Stimulated activated CD8-positive, alpha-beta memory T cell treated with anti-CD3 and anti-CD28 coated beads, Interleukin-7, amount 100 ng/mL, for 24 hours (primary cell): ENCODE measurements at places on chromosomes 3 and 15.

- DNase-seq: no peak
These were observed at the start of gene BCHE for GRCh38 chr3:165837058-165837525. TSS of gene BCHE (minus strand) at chr3:165837423. CDS start at chr3:165831033, 6,390 bp downstream.

- DNase-seq: no peak
These were observed 86.5 kb downstream of the TNIK start for GRCh38 chr3:171373711-171374110.

GRCh38 chr3:129793942-129794310 lies 99.6 kb downstream of the TMCC1 start:
- no peak for DNase-seq

DNA sequence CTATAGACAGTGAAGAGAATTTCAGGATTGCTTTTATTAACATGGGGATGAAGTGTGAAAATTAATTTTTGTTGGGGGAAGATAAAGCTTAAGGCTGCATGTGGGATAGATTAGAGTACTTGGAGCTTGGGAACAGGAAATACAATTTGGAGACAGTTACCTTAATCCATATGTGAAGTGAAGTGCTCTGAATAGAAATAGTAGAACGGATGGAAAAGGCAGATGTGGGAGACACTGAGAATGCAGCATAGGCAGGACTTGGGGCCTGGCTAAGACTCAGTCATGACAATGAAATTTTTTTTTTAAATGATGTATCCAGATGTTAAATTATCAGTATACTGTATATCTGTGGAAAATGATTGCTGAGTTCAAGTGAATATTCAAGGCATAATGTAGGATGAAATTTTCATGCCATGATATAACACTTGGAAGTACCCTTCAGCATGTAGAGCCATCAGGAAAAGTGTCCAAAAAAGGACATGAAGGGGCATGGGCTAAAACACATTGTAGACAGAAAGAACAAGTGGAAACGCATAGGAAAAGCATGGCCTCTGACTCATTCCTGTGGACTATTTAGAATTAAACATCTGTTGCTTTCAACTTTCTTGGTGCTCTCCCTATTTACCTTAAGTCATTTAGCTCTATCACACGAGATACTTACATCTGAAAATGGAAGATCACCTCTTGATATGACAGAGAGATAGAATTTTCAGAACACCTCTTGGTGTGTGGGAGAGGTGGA lies 134.8 kb downstream of the RBMS3 start:
- DNase-seq: no peak

GRCh38 chr3:48157202-48157840 lies 30.9 kb downstream of the CDC25A start:
- DNase-seq: no peak

GRCh38 chr3:32424581-32425250 lies 33.1 kb downstream of the CMTM7 start:
- DNase-seq: no peak

DNA sequence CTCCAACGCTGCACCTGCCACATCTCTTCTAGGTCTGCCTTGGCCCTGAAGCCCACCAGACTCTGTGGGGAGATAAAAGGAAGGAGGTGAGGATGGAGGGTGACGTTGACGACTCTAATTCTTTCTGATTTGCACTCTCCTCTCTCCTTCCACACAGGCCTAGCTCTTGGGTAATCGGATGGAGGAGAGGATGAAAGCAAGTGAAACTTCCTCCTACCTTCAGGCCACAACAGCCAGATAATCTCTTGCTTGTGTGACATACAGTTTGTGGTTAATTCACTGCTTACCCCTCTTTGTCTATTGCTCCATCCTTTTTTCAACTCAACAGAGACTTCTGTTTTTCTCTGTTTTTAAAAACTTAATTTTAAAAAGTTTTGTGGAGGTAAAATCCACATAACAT lies 208.1 kb downstream of the SV2B start:
- no peak for DNase-seq

DNA sequence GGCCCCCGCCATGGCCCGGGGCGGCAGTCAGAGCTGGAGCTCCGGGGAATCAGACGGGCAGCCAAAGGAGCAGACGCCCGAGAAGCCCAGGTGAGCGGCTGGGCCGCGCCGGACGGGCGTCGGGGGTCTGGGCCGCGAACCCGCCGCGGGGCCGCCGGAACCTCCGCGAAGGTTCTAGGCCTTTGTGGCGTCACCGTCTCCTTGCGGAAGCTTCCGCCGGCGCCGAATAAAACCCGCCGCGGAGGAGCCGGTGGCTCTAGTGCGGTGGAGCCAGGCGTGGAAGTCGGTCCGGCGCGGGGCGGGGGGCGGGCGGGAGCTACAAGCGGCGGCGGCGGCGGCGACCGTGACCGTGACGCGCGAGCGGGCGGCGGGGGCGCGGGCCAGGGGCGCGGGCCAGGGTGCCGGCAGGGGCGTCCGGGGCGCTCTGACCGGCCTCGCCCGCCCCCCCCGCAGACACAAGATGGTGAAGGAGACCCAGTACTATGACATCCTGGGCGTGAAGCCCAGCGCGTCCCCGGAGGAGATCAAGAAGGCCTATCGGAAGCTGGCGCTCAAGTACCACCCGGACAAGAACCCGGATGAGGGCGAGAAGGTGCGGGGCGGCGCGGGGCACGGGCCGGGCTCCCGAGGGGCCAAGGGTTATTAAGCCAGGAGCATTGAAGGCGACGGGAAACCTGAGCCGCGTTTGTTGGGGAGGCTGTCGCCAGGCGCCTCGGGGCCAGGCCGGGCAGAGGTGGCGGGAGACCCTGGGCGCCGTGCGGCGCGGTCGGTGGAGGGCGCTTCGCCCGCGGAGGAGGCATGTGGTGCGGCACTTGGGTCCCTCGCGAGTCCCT lies at the start of gene DNAJA4:
Gene DNAJA4, plus strand, starts transcription at position 259 of the 833 bp plus-strand sequence. Its CDS starts 202 bp downstream, at position 461.
- peak; percentile 13 for DNase-seq

DNA sequence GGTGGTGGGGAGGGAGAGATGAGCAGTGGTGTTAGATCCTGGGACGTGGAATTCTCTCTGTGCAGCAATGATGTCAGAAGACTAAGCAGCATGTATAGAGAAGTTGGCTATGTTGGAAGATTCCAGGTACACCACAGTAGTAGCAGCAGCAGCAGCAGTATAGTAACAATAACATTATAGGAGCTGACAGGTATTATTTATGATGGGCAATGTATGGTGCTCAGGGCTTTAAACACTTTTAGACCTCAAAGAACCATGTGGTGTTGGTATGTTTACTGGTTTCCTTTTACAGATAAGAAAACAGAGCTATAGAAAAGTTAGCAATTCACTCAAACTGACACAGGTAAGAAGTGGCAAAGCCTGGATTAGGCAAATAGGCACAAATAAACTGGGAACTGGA lies 103.9 kb downstream of the CCNL1 start:
- no peak for DNase-seq

DNA sequence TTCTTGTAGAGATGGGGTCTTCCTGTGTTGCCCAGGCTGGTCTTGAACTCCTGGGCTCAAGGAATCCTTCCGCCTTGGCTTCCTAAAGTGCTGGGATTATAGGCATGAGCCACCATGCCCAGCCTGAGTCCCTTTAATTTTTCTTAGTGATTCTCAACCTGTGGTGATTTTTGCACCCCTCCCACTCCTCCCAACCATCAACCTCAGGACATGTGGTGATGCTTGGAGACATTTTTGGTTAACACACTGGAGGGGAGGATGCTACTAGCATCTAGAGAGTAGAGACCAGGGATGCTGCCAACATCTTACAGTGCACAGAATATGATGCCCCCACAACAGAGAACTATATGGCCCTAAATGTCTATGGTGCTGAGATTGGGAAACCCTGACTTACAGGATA lies 83.0 kb upstream of the LMOD3 start:
- DNase-seq: no peak

- no peak for DNase-seq
These were observed 99.5 kb downstream of the ZNF621 start for GRCh38 chr3:40624189-40624769.

GRCh38 chr3:97421565-97421964 lies 343.0 kb upstream of the ARL6 start:
- no peak for DNase-seq

- no peak for DNase-seq
These were observed 10.2 kb upstream of the TRIM69 start for GRCh38 chr15:44726136-44726535.

- no peak for DNase-seq
These were observed 116.2 kb upstream of the COL8A1 start for GRCh38 chr3:99522147-99522546.

DNA sequence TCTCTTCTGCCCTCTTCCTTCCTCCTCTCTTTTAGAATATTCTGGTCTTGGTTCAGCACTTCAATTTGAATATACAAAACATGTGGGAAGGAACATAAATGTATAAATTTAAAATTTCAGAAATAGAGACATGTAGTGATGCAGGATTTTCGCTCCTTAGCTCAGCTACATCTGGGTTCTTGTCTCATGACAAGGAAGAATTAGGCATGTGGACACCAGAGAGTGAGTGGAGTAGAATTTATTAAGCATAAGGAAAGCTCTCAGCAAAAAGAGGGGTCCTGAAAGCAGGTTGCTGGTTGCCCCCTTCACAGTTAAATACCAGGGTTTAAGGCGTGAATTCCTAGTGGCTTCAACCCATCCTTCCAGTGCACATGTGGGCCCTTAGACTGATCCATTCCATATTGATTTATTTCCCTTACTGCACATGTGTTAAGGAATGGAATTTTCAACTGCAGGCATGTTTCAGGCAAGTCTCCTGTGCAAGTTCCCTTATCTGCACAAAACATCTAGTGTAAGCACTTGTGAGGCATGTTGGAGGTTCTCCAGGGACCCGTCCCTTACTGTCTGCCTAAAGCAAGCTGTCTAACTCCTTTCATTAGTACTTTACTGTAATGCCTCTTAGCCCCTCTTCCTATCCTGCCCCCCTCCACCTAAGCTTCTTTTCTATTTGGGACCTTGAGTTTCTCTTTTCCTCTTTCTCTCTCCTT lies 133.2 kb upstream of the STRIT1 start:
- no peak for DNase-seq

DNA sequence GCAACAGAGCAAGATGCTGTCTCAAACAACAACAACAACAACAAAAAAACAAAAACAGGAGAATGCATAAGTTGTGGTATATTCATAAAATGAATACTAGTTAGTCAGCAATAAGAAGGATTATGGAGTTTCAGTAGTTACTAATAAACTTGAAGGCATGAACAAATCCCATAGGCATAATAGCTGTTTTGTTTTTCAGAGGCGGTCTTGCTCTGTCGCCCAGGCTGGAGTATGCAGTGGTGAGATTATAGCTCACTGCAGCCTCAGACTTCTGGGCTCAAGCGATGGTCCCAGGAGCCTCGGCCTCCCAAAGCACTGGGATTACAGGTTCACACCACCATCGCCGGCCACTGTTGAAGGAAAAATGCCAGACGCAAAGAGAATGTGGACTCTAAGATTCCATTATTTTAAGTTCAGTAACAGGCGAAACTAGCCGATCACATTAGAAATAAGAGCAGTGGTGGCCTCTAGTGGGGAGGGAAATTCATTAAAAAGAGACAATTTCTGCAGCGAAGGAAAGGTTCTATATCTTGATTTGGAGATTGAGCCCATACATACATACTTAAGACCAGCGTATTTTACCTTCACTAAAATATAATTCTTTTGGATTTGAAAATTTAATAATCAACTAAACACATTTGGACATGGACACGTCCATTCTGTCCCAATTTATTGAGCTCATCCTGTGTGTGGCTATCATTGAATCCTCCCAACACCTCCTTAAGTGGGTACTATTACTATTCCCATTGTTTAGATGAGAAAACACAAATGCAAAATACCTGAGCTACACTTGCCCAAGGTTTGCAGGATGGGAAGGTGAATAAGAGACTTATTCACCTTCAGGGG lies 27.4 kb upstream of the HDAC11 start:
- no peak for DNase-seq

DNA sequence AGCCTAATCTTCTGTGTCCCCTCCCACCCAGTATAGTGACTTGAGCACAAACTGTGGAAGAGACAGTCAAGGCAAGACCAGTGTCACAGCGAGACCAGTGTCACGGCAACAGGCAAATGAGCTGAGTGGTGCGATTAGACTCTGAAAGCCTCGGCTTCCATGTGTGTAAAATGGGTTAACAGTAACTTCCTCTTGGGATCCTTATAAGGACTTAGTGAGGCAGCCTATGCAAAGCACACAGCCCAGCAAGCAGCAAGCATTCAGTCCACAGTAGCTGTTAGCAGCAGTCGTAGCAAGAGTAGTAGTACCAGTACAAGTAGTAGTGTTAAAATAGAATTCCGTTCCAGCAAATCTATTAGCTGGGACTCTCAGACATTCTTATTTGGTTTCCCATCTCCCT lies 334.1 kb downstream of the GABRB3 start:
- no peak for DNase-seq

DNA sequence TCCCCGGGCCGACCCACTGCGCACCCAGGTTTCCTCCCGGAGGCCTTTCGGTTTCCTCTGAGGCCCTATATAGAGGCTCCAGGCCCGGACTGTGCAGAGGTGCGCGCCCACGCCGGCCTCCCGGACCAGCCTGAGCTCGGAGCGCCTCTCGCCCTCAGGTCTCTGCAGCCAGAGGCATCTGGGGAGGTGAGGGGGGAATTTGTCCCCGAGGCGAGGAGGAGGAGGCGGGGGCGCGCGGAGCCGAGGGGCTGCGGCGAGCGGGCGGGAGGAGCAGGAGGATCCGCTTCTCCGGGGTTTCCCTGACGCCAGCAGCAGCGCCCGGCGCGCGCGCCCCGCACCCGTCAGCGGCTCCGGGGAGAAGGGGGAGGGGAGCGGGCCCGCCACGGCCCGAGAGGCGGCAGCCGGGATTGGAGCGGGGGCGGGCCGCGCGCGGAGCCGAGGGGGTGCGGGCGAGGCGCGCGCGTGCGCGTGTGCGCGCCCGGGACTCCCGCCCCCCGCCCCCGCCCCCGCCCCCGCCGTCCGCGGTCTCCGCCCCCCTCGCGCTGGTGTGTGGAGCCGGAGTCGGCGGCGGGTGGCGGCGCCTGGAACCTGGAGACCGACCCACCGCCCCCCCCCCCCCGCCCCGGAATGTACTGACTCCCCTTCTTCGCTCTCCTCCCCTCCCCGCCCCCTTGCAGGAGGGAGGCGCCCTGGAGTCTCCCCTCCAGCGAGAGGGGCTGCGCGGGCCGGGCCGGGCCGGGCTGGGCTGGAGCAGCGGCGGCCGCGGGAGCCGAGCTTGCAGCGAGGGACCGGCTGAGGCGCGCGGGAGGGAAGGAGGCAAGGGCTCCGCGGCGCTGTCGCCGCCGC lies at the start of gene NEO1:
Gene NEO1, plus strand, starts transcription at position 657 of the 846 bp plus-strand sequence. CDS start 213 bp downstream, outside the sequence.
- peak; percentile 48 for DNase-seq

- DNase-seq: no peak
These were observed 152.7 kb upstream of the TSC22D2 start for GRCh38 chr3:150255413-150255812.

GRCh38 chr3:11653298-11654055 lies 9.8 kb upstream of the VGLL4 start:
- DNase-seq: no peak

DNA sequence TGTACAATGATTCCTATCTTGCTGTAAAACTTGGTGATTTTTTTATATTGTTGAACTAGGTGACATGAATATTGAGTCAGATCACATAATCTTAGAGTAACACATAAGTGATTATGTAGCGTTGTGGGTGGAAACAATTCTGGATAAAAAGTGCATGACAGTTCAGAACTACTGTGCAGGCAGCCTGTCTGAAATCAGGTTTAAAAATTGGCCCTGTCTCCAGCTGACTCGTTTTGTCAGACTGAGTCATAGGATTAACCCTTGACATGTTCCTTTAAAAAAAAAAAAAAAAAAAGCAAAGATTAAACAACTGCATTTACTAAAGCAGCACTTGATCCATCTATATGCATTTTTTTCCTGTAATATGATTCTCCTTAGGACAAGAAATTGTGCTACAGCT lies 160.0 kb upstream of the CGNL1 start:
- DNase-seq: no peak
